ENCODE measurements at places on chromosomes 3 and 15.

DNA sequence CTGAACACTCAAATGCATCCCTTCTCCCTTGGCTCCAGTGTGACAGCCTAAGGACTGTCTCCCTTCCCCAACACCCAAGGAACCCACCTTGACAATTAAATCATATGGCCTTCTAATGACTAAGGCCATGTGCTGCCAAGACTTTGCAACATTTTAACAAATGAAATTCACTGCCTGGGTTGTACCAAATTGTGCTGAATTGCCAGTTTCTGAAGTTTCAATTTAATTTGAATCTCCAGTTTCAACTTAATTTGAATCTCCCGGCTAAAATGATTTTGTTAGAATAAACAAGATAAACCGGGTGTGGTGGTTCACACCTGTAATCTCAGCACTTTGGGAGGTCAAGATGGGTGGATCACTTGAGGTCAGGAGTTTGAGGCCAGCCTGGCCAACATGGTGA lies 72.4 kb upstream of the RAP2B start:
- DNase-seq, result no peak

DNA sequence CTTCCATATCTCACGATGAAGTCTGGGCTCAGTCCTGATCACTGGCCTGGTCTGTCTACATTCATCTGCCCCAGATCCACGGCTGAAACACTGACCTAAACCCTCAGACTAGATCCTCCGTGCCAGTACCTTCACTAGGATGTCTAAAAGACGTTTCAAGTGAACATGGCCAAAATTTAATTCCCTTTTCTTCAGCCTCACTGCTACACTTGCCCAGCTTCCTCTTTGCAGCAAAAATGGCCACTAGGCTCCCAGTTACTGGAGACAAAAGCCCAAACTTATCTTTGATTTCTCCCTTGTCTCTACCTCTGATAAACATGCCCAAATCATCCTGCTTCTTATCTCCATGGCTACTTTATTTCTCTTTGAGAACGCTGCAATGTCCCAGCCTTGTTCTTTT lies 1.7 kb downstream of the RASSF1 start:
- DNase-seq, result no peak

- no peak for DNase-seq
Observed at GRCh38 chr3:53097887-53098286, 32.3 kb downstream of the RFT1 start.

DNA sequence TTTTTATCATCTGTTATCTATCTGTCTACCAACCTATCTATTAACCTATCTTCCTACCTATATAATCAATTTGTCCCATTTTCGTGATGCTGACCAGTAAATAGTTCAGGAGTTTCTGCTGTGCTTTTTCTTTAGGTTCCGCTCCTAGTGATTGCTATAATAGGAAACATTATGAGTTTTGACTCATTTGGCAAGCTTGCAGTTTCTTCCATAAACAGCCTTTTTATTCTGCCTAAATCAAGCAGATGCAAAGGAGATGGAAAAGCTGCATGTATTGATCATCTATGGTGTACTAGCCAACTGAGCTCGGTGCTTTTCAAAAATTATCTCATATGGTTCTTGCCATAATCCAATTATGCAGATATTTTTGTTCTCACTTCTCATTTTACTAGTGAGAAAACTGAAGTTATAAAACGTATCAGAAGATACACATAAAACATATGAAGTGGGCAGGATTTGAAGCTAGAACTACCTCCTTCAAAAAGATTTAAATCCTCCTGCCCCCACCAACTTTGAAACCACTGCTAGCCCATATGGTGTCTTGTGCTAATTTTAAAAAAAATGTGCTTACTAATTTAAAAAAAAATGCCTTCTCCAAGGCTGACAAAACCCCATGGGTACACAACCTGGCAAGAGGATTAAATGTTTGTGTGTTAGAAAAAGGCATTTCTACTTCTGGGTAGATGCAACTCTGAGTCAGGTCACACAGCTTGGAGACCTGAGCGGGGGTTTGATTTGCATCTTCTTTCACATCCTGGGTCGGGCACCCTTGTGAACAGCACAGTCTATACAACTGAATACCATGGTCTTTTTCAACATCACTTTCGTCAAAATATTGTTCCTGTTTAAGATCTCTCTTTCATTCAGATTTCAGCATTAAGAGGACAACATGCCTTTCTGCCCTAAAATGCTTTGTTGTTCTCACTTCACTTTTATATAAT lies 267.0 kb downstream of the CHL1 start:
- DNase-seq, result no peak

GRCh38 chr15:68682330-68682729 lies 103.5 kb downstream of the CORO2B start:
- no peak for DNase-seq

DNA sequence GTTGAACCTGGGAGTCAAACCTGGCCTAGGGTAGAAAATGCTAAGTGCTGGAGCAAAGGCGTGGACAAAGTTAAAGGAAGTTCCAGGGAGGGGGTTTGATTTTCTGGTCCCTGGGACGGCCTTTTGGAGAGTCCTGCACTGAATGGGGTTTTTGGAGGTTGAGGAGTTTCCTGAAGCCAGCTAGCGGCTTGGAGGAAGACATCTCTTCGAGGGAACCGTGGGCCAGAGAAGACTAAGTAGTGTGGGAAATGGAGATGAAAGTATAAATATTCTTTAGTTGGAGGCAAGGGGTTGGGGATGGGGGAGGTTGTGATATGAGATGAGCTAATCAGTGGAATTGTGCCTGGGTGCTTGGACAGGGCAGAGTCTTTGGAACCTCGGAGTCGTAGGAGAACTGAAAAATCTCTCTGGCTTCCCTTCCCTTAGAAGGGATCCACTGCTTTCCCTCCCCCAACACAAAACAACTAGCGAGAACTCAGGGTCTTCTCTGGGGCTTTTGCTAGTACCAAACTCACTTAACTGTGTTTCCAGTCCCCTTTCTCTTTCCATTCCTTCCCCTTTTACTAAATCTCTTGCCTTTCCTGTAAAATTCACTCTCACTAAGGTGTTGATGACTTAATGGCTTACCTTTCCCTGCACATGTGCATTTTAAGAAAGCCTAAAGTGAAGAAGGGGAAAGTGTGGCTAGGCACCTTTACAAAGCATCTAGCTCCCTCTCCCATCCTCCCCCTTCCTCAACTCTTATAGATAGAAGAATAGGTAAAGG lies 1.0 kb downstream of the LPP start:
- DNase-seq, result no peak

DNA sequence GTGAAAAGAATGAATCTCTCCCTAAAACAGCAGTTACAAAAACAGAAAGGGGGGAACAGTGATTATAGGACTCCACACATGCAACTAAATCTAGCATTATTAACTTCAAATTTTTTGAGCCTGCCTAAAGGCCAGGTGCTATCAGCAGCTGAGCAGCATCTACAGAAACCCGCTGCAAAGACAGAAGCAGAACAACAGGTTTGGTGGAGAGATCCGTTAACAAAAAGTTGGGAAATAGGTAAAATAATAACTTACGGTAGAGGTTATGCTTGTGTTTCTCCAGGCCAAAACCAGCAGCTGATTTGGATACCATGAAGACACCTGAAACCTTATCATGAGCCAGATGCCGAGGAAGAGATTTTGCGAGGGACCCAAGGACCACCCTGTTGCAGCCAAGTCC lies 201.6 kb upstream of the UBE3A start:
- no peak for DNase-seq

GRCh38 chr3:156985711-156986110 lies 159.6 kb downstream of the LEKR1 start:
- no peak for DNase-seq

GRCh38 chr3:85316252-85316651 lies 357.5 kb downstream of the CADM2 start:
- no peak for DNase-seq

DNA sequence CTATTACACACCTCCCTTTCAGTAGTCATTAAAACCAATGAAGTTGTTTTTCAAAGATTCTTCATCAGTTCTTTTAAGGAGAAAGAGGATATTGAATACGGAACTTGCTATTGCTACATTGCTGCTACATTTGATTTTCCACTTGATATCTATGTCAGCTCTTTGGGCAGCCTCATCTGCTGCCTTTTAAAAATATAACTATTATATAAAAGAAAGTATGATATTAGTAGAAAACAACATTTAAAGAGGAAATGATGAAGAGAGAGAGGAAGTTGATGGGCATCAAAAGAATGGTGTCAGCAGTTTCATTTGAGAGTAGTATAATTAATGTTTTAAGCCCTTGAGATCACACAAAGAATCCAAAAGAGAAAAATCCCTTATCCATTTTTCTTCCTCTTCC lies 171.4 kb downstream of the NFKBIZ start:
- DNase-seq, result no peak

DNA sequence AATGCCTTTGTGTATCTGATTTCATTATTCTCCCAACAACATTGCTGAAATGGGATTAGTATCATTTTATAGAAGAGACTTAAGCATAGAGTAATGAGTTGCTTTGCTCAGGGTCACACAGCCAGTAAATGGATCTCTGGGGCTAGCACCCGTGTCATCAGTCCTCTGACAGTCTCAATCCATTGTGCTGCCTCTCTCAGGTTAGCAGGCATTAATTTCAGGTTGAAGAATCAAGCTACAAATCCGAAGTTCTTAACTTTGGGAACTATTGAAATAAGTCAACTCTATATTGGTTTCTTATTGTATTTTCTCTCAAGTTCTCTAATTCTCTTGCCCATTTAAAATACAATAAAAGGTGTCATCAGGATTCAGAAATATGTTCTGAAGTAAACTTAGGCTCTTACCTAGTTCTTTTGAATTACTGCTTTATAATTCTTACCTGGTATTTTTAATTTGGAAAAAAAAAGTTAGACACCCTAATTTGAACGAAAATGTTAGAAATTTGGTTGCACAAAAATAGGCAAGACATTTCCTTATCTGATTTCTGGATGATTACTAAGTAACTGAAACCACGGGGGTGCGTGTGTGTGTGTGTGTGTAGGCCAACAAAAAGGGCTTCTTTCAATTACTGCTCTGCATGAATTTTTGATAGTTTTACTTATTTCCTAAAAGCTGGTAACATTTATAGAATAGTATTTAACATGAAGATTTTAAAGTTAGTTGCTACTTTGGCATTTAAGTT lies 189.8 kb downstream of the MBNL1 start:
- DNase-seq, result no peak

GRCh38 chr15:85150130-85150480 lies 168.4 kb downstream of the PDE8A start:
- DNase-seq, result no peak

All from activated T-helper 9 cell treated with anti-CD3 and anti-CD28 coated beads, Interleukin-2, amount 50 U/mL, for 16 hours (primary cell).